ENCODE measurements at places on chromosomes 12 and 14.
A peak's percentile ranks its signal among the peaks of the same experiment; 100 is the strongest.

DNA sequence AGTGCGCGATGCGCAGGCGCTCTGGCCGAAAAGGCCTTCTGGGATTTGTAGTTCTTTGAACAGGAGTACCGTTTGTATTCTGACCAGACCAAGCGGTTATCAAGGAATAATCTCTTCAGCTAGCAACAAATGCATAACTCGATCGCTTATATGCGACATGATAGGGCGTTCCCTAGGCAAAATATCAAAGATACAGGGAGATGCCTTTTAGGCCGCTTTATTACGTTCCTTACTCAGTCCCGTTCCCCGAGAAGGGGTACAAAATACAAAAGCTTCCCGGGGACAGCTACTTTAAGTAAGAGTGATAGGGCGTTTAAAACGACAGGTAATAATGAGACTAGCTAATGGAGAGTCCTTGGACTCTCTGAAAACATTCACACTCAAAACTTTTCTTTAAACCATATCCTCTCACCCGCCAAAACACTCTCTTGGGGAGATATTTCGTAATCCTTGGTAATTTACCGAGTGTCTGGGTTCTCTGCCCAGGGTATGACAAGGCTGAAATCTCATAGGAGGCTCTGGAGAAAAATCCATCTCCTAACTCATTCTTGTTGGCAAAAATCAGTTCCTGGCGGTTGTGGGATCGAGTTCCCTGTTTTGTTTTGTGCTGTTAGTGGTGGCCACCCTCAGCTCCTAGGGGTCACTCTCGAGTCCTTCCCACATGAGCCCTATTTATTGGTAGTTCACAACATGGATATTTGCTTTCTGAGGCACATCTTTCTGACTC is 412 bp upstream of the SNW1 start:
- H3K4me1 ChIP-seq = no peaks in the 10 kb centered on the region
- H3K27ac ChIP-seq = peak overlapping the region; percentile 90

GRCh38 chr12:19428246-19428645 is 11.0 kb upstream of the AEBP2 start:
- H3K4me3 ChIP-seq = no peak overlapping the region
- H3K4me1 ChIP-seq = peaks cover 5% of the 10 kb centered on the region
- H3K36me3 ChIP-seq = no peaks in the 10 kb centered on the region
- no peak overlapping the region for H3K27ac ChIP-seq

- peaks cover 4% of the 10 kb centered on the region for H3K4me1 ChIP-seq
- peak overlapping the region; percentile 82 for H3K4me3 ChIP-seq
- peak; percentile 68 for DNase-seq
Measured at GRCh38 chr12:95216711-95217376, 423 bp downstream of the FGD6 start.

- H3K36me3 ChIP-seq = no peaks in the 10 kb centered on the region
- H3K27ac ChIP-seq = no peak overlapping the region
- H3K4me1 ChIP-seq = peaks cover 4% of the 10 kb centered on the region
- no peak for DNase-seq
Measured at GRCh38 chr14:54579621-54580020, 12.7 kb downstream of the SAMD4A start.

DNA sequence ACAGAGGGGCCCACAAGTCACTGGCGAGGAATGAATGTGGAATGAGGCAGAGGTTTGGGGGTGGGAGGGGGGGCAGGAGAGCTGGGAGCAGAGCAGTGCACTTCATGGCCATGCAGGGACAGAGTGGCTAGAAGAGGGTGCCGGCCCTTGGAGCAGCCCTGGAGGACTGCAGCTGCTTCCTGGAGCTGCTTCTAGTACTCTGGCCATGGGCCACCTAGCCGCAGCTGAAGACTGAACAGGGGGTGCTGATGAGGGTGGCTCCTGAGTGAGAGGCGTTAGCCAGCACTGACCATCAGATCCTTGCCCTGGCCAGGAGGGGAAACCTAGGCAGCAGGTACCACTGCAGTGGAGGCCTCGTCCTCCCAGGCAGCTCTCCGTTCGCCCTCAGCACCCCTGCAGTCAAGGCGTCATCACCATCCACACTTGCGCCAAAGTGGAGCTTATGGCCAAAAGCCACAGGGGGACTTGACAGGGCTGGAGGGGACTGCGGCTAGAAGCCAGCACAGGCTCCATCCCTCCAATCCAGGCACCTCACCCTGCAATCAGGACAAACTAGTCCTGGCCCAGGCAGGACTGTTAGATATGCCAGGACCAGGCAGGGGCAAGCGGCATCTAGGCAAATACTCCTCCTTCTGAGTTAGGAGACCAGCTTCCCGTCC is 16.4 kb downstream of the OTUB2 start:
- no peak for DNase-seq
- no peak overlapping the region for H3K4me3 ChIP-seq
- no peak overlapping the region for H3K27ac ChIP-seq

- no peak for DNase-seq
- no peak overlapping the region for H3K27ac ChIP-seq
- H3K4me3 ChIP-seq = no peak overlapping the region
- no peaks in the 10 kb centered on the region for H3K27me3 ChIP-seq
Measured at GRCh38 chr14:99281396-99281795, 9.4 kb upstream of the BCL11B start.

- H3K27me3 ChIP-seq = no peaks in the 10 kb centered on the region
- H3K4me3 ChIP-seq = no peak overlapping the region
- H3K36me3 ChIP-seq = no peaks in the 10 kb centered on the region
- DNase-seq = peak; percentile 57
- H3K4me1 ChIP-seq = no peaks in the 10 kb centered on the region
Measured at GRCh38 chr12:5088586-5089264, 45.0 kb downstream of the KCNA5 start.

DNA sequence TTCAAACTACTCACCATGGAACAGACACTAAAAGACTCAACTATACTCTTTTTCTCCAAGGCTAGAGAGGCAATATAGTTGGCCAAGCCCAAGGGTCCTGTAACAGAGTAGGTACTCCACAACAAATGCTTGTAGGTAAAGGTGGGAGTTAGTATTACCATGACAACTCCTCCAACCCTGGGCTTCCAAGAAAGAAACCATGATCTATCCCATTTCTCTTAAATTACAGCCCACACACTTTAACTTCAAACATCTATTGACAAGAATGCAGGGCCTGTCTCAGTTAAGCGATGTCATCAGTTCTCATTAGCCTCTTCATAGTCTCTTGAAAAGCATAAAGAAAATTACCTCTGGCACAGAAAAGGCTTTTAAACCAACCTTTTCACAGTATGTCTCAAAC is 25.0 kb downstream of the ERH start:
- H3K4me3 ChIP-seq = no peak overlapping the region
- no peaks in the 10 kb centered on the region for H3K4me1 ChIP-seq
- H3K36me3 ChIP-seq = peaks cover 5% of the 10 kb centered on the region
- H3K27me3 ChIP-seq = no peaks in the 10 kb centered on the region
